ENCODE measurements at places on chromosomes 11 and 22.

- DNase-seq, result no peak
Measured at GRCh38 chr11:94513091-94513490, 830 bp downstream of the C11orf97 start.

DNA sequence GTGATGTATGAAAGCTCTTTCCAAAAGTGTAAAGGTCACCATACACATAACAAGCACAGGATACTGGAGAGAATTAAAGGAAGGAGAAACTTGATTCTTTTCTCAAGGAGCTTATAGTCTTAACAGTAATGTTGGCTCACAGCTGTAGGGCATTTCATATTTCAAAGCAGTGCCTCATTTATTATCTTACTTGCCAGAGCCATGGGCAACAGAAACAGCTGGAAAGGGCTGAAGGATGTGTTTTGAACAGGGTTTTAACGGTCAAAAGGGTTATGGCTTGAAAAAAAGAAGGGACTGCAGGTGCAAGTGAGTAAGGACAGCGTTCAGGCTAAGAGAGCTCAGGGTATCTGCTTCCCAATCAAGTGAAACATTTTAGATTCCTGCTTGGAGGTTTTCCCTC is 2.7 kb upstream of the GRAMD1B start:
- no peak for DNase-seq

- no peak for DNase-seq
Measured at GRCh38 chr11:93957397-93957952, 63.7 kb upstream of the HEPHL1 start.

DNA sequence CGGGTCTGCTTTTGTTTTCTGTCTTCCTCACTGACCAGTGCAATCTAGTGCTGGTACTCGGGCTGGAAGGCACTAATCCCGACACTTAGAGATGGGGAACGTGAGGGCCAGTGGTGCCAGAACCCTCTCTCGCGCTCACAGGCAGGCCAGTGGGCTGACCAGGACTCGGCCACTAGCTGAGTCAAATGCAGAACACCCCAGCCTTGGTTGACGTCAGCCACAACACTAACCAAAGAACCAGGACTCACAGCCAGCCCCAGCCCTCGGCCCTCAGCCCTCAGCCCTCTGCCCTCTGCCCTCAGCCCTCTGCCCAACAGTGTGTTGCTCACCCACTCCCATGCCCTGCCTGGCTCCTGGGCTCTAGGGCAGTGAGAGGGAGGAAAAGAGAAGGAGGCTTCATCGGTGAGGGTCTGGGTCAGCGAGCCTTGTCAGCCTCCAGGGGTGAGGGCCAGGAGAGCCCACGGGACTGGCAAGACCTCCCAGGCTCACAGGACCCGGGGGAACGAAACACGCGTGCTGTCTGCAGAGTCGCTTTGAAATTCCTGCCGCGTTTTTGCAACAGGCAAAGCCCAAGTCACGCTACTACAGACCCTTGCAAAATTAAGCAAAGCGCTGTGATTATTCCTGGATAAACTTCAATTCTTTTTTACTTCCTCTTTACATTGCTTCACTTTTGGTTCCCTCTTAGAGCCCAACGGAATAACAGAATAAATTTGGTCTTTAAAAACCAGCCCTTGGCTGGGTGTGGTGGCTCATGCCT is 27.5 kb downstream of the KIAA0930 start:
- no peak for DNase-seq

- no peak for DNase-seq
Measured at GRCh38 chr22:44363980-44364750, 51.4 kb upstream of the SHISAL1 start.
